Lung (tissue), 17 donors: ENCODE measurements at places on chromosomes 11 and 22. TPM values are rescaled to one million over a fixed set of nuclear protein-coding genes. Genes with fewer than 3 reads are reported as not detected.

DNA sequence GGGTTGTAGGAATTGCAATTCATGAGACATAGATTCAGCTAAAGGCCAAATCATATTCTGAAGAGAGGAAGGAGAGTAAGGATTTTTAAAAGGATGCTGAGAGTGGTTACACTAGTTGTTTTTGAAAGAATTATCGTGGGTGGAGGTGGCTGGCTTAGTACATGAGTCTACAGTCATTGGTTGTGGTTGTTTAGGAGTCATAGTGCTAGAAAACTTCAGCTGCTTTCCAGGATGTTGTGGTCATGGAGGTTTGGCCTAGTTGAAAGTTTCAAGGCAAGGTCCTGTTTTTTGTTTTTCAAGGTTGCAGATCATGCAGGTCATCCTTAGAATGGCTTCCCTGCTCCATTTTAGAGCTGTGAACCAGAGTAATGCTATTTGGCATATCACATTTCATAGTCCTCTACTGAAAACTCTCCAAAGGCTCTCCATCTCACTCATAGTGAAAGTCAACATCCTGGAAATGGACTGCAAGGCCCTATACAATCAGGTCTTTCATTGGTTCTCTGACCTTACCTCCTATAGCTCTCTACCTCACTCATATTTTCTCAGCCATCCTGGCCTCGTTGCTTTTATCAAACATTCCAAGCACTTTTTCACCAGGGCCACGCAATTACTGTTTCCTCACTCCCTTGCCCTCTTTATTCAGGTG is 26.1 kb upstream of the ZBTB44 start:
- H3K36me3 ChIP-seq: no peaks in the 10 kb centered on the region
- DNase-seq: no peak
- no peak overlapping the region for H3K4me3 ChIP-seq
- H3K4me1 ChIP-seq: no peaks in the 10 kb centered on the region
- H3K27ac ChIP-seq: no peak overlapping the region
- H3K27me3 ChIP-seq: no peaks in the 10 kb centered on the region

GRCh38 chr22:43312608-43313007 is 30.6 kb downstream of the SCUBE1 start:
- H3K27me3 ChIP-seq: no peaks in the 10 kb centered on the region
- no peak overlapping the region for H3K4me3 ChIP-seq
- peaks cover 13% of the 10 kb centered on the region for H3K4me1 ChIP-seq
- no peak overlapping the region for H3K27ac ChIP-seq
- H3K36me3 ChIP-seq: no peaks in the 10 kb centered on the region

DNA sequence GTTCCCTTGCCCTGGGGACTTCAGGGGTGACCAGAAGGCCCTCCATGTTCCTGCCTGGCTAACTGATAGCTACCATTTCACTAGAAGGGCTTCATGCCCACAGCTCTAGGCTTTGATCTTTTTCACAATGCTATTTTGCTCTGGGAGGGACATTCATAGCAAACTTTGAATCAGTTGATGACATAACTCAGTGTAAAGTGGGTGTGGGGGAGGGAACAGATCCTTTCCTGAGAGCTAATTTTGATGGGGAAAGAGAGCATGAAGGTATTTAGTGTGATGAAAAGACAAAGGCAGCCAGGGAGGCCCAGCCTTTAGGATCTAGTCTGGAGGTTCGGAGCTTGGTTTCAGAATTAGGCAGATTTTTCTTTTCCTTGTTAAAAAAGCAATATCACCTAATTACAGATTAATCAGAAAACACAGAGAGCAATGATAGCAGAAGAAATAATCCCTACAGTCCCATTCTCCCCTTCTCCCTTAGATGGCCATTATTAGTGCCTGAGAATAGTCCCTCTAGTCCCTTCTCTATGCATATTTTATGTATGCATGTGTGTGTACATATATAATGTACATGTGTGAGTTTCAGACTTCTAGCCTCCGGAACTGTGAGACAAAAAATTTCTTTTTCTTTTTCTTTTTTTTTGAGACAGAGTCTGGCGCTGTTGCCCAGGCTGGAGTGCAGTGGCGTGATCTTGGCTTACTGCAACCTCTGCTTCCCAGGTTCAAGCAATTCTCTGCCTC is 46.9 kb downstream of the YWHAH start:
- no peak overlapping the region for H3K27ac ChIP-seq
- DNase-seq: no peak
- H3K36me3 ChIP-seq: no peaks in the 10 kb centered on the region

DNA sequence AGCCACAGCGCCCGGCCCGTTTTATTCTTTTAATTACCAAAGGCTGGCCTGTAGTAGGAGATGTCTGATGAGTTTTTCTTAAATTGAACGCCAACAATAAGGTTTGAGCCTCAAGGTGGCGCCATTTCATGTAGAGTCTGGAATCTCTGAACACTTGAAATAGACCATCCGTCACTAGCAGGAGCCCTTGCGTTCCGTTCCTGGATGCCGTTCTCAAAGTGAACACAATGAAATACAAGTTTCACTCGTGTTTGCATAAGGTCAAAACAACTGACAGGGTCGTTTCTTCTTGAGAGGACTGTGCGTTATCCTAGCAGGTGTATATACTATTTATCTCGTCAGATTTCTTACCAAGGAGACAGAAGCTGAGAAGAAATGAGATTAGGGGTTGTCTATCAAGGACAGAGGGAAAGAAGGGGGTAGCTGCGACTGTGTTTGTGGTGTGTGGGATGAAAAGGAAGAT is 18.7 kb upstream of the SCGB1D1 start:
- H3K36me3 ChIP-seq: no peaks in the 10 kb centered on the region
- H3K27me3 ChIP-seq: no peaks in the 10 kb centered on the region
- H3K4me1 ChIP-seq: no peaks in the 10 kb centered on the region
- peak; percentile 75 for DNase-seq

DNA sequence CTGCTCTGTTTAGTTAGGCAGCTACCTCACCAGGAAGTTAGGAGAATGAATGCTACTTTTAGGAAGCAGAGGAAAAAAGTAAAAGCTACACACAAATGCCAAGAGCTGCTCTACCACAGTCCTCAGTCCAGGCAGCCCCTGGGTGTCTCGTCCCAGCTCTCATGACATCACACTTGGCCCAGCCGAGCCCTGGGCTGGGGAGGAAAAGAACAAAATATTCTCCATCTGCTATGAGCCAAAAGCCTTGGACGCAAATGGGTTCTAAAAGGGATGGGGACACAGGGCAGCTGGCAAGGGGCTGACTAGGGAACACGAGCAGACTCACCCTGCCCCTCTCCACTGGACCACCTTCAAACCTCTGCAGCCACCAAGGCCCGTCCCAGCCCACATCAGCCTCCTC is 26.1 kb downstream of the TMEM184B start:
- peak overlapping the region; percentile 45 for H3K27ac ChIP-seq
- no peaks in the 10 kb centered on the region for H3K27me3 ChIP-seq
- H3K36me3 ChIP-seq: no peaks in the 10 kb centered on the region
- peaks cover 29% of the 10 kb centered on the region for H3K4me1 ChIP-seq

DNA sequence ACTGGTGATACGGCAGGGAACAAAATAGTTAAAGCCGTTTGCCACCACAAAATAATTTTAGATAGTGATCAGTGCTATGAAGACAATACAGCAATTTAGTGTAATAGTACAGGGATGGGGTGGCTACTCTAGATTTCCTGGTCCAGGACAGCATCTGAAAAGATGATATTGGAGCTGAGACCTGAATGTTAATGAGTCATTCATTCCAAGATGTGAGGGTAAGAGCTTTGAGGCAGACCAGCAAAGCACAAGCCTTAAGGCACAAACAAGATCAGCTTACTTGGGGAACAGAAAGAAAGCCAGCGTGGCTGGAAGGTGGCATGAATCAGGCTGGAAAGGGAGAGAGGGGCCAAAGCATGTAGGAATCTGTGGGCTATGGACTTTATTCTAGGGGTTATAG is 132.3 kb downstream of the TRIM44 start:
- no peaks in the 10 kb centered on the region for H3K27me3 ChIP-seq
- no peaks in the 10 kb centered on the region for H3K36me3 ChIP-seq
- no peak overlapping the region for H3K27ac ChIP-seq
- no peak for DNase-seq

- H3K36me3 ChIP-seq: no peaks in the 10 kb centered on the region
- H3K4me3 ChIP-seq: no peak overlapping the region
- H3K27ac ChIP-seq: no peak overlapping the region
- peaks cover 3% of the 10 kb centered on the region for H3K4me1 ChIP-seq
- no peaks in the 10 kb centered on the region for H3K27me3 ChIP-seq
Measured at GRCh38 chr11:106447631-106448191, 370.2 kb downstream of the AASDHPPT start.

DNA sequence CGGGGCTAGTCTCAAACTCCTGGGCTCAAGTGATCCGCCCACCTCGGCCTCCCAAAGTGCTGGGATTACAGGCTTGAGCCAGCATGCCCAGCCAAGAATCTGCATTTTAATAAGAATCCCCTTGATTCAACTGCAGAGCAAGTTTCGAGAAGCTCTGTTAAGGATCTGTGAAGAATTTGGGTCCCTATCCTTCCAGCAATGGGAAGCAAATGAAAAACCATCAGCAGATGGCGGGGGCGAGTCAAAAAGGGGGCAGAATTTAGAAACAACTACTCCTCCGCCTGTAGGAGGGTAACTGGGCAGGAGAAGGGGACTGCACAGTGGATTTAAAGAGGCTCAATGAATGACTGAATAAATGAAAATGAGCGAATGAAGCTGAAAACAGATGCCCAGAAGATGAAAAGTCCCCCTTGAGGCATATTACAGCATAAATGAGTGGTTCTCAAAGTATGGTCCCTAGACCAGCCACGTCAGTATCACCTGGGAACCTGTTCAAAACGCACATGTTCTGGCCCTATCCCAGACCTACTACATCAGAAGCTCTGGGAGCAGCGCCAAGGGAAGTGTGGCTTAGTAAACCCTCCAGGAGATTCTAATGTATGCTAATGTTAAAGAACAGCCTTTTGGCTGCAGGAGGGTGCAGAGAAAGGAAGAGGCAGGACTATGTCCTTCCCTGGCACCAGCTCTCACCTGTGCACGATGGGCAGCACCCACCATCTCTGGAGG is 15.0 kb downstream of the VWCE start:
- no peak overlapping the region for H3K27ac ChIP-seq
- no peak overlapping the region for H3K4me3 ChIP-seq
- no peaks in the 10 kb centered on the region for H3K4me1 ChIP-seq
- DNase-seq: no peak
- no peaks in the 10 kb centered on the region for H3K36me3 ChIP-seq

DNA sequence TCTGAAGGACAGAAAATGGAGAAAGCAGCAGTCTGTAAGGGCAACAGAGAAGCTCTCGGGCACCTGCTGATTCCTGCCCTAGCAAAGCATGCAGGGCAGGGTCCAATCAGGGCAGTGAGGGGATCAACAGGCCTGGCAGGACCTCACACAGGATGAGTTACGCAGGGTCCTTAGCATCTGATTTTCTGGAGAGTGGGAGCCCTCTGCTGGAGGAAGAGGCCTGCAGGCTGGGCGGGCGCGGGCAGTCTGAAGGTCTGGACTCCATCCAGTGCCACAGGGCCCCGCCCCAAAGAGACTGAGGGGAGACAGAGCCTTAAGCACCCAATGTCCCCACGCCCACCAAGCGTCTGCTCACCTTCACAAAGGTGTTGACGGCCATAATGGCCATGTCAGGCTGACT is 28.9 kb downstream of the AP1B1 start:
- no peaks in the 10 kb centered on the region for H3K27me3 ChIP-seq
- peaks cover 19% of the 10 kb centered on the region for H3K36me3 ChIP-seq
- H3K4me1 ChIP-seq: no peaks in the 10 kb centered on the region
- no peak overlapping the region for H3K4me3 ChIP-seq

- no peaks in the 10 kb centered on the region for H3K36me3 ChIP-seq
- H3K27ac ChIP-seq: no peak overlapping the region
- H3K4me1 ChIP-seq: no peaks in the 10 kb centered on the region
- no peak overlapping the region for H3K4me3 ChIP-seq
Measured at GRCh38 chr11:279966-280705, 1.9 kb downstream of the NLRP6 start.

- no peak for DNase-seq
- H3K27ac ChIP-seq: peak overlapping the region; percentile 62
- H3K27me3 ChIP-seq: no peaks in the 10 kb centered on the region
- H3K36me3 ChIP-seq: no peaks in the 10 kb centered on the region
Measured at GRCh38 chr11:65894034-65894591, 3.6 kb downstream of the CCDC85B start.

DNA sequence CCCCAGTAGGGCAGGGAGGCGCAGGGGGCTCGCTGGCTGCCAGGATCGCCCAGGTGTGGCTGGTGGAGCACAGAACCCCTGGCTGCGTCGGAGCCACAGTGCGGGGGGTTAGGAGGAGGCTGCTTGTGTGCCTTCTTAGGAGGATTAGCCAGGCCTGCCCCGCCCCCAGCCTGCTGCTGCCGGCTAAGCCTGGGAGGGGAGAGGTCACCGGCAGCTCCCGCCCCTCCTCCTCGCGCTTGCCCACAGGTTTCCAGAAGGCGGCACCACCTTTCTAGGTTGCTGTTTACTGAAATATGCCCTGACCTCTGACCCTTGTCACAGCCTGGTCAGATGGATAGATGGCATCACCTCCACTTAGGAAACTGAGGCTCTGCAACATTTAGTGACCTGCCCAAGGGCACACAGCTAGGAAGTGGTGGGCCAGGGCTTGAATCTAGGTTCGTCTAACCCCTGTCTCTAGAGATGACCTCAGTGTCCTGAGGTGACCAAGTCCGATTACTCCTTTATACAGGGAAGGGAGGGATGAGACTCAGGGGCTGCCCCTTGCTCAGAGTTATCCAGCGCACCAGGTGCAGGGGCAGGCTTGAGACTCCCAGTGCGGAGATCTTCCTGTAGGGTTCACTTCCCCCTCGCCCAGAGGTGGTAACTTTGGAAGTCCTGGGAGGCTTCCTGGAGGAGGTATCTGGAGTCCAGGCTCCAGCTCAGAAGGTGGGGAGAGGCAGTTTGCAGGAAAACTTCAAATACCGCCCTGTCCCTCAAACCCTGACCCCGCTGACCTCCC is 44.0 kb downstream of the MYO7A start:
- no peaks in the 10 kb centered on the region for H3K36me3 ChIP-seq
- H3K4me1 ChIP-seq: peaks cover 11% of the 10 kb centered on the region
- DNase-seq: peak; percentile 33
- no peaks in the 10 kb centered on the region for H3K27me3 ChIP-seq
- H3K4me3 ChIP-seq: no peak overlapping the region

DNA sequence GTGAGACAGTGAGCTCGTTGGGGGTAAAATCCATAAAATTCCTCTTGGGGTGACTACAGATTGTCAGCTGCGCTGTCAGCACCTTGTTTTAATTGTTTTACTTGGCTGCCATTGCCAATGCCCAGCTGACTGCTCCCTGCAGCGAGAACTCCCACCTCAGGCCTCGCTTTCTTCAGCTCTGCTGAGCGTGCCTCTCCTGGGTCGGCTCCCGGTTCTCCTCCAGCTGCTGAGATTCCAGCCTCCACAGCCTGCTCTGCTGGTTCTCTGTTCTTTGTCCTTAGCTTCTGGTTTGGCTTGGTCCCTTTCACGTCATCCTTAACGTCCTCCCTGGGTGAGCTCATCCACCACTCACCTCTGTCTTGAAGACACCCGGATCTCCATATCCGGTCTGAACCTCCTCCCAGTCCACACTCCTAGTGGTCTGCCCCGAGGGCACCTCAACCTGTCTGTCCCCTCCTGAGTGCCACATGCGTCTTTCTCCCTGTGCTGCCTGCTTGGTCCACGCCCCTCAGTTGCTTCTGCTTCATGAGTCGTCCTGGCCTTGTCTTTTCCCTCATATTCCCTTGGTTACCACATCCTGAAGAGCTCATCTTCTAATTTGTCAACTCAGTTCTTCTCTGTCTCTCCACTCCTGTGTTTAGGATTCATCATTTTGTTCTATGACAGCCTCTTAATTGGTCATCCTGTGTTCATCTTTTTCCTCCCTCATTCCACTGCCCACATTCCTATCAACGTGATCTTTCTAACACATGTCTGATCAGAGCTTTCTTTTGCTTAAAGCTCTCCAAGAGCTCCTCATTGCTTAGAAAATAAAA is 35.6 kb downstream of the BMAL1 start:
- peaks cover 12% of the 10 kb centered on the region for H3K4me1 ChIP-seq
- H3K4me3 ChIP-seq: no peak overlapping the region
- H3K36me3 ChIP-seq: no peaks in the 10 kb centered on the region

Gene LRRC10B
- total RNA-seq: 29.3 TPM

Gene SELENOM
- total RNA-seq: 156 TPM

Gene ROM1
- 3.5 TPM for total RNA-seq

Gene PANX2
- total RNA-seq: 1.00 TPM
